ENCODE measurements at places on chromosomes 3 and 15.

DNA sequence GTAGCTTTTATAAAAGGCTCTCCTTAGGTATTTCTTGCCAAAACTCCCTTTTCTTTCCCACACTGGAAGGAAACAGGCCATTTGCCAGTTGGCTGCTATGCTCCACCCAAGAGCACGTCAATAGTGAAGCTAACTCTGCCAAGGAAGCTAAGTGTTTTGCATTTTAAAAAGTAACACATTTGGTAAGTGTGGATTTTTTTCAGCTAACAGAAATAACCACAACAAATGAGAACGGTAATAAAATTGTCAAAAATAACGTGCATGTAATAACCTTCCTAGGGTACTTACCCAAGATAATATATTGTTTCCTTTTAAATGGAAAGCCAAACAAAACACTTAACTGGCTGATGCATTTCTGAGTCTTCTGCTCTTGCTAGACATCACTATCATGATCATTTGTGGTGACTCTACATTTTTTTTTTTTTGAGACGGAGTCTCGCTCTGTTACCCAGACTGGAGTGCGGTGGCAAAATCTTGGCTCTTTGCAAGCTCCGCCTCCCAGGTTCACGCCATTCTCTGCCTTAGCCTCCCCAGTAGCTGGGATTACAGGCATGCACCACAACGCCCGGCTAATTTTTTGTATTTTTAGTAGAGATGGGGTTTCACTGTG is 4.6 kb downstream of the DPP8 start:
- DNase-seq: no peak

DNA sequence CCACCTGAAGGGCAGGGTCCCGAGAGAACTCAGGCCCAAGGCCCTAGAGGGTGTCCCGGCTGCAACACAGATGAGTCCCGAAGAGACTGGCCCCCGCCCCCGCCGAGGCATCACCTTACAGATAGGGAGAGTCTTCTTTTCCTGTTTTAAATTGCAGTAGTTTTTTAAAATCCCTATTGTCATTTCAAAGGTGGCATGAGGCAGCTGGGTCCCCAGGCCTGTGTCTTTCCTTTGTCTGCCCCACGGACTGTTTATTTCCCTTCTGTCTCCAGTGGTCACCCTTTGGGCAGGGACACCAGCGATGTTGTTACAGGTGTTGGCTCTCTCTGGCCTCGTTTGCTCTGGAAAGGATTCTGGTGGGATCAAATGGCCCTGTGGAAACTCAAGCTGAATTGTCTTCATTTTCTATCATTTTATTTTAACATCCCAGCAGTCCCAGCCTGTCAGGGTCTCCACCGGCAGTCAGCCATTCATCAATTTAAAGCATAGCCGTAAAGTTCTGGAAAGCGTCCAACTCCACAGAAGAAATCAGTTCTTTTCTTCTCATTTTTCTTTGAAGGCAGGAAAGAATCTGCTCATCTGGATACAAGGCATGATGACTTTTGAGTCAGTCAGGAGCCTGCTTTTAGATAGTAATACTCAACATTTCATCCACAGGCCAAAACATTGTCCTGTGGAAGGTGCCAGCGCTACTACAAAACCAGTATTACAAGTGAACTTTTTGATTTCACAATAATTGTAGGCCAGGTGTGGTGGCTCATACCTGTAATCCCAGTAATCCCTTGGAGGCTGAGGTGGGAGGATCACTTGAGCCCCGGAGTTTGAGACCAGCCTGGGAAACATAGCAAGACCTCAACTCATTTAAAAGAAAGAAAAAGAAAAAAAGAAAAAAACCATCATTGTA is 96.2 kb downstream of the HES1 start:
- no peak for DNase-seq

DNA sequence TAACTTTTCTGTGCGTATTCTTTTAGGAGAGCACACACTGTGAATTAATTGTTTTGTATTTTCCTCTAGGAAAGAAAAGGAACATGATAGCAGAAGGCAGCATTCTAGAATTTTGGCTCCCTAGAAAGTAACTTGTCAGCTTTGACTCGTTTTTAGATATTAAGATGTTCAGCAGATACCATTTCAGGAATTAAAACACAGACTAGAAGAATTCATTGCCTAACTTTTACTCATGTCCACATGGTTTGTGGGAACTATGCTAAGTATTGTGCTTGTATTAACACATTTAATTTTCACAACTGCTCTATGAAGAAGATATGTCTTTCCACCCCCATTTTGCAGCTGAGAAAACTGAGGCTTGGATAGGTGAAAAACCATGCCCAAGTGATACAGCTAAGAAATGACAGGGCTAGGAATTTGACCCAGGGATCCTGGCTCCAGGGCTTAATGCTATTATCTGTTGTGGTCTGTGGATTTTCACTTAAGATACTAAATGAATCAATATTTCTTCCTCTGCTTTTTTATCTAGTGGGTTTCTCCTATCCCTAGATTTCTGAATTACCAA is 128.8 kb downstream of the MITF start:
- DNase-seq: no peak

GRCh38 chr3:27185231-27185989 is 183.8 kb downstream of the NEK10 start:
- no peak for DNase-seq

DNA sequence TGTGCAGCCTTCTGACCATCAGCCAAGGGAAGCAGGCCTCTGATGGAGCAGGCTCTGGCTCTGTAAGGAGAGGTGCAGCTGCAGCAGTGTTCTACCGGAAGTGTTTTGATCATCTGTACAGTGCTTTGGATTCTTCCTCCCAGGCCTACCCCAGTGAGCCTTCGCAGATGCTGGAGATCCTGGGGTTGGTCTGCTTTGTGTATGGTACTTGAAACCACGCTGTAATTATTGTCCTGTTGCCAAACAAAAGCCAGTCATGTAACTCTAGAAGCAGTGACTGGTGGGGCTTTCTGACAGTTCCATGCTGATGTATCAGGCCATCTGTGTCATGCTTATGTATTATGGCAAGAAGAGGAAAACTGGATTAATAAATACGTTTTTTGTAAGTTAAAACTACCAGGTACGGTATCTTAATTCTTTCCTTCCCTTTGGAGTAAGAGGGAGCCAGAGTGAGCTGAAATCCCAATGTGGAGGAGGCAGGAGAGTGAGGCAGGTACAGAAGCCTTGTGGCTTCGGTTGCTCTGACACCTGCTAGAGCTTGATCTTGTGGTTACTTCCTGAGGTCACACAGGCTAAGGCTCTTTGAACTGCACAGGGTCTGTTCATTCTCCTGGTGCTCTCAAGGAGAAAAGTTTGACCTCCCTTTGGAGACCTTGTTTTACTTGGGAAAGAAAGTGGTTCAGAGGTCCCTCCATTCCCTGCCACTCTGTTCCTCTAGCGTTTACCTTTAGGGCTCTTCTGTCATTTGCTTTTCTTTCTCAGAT is 3.7 kb downstream of the TMEM42 start:
- no peak for DNase-seq

- DNase-seq: no peak
These were observed 84.2 kb upstream of the BHLHE40 start for GRCh38 chr3:4894891-4895530.

GRCh38 chr3:185342459-185343174 is 20.3 kb upstream of the MAP3K13 start:
- no peak for DNase-seq

DNA sequence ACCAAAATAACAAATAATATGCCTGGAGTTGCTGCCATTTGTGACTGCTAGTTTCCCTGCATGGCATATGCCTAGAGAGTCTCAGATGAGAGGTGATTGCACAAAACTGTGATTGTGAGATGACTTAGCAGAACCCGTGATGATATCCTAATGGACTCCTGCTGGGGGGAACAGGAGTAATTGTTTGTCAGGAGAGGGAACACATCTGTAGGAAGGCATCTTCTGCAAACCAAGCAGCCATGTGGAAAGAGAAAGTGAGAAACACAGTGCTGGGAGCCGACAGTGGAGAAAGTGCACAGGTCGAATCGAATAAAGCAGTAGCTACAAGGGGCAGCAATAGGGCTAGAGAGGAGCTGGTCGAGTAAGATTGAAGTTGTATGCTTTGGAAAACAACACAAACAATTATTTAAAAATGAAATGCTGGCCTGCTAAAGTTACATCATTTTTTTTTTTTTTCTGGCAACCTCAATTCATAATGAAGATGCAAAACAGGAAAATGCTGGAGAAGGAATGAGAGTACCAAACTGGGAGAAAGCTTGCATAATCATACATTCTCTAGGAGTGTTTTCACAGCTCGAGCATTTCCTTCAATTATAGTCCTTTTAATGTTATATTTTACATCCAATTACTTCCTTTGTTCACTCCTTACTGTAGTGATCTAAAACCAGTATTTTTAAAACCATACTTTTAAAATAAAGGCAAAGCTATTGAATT is 494.2 kb upstream of the AGTR1 start:
- DNase-seq: no peak

DNA sequence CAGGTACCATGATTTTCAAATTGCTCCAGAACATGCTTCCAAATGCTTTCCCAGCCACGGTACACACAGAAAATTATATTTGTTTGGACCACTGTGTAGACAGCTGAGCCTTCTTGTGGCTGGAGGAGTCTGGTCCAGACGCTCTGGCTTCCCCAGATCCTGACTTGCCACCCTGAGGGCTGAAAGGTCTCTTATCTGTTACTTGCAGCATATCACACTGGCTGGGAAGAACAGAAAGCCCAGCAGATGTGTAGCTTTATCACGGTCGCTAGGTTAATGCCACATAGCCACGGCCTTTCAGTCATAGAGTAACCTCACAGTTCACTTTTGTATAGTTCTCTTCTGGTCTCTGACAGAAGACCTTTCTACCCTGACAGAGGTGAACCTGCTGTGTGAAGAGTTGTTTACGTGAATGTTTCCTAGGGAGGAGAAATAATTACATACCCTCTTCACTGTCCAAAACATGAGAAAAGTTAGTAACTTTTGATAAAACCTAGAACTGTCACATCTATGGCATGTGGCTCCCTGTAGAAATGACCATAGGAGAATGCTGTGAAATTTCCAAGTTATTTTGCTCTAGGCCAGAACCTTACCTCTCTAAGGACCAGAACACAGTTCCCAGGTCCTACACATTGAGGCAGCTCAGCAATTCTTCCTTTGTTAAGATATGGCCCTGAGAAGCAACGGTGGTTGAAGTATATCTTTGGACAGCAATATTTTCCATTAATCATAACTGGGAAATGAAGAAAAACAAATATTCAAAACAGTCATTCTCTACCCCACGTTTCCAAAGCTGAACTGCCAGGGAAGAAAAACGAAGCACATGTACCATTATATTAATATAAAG is 15.8 kb upstream of the STIMATE start:
- no peak for DNase-seq

DNA sequence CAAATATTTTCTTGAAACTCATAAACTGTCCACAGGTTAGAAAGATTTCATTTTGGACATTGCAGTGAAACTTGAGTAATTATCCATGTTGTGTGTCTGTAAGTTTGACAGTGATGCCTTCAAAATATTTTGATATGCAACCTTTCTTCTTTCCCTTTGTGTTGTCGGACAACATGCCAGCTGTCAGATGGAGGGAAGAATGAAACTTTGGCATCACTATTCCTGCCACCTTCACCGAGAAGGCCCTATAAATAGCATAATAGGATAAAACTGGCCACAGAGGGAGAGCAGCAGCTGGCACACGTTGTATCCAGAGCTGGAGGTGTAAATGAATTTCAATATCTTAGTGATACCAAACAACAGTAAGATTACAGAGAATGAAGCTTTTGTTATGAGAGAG is 436.7 kb upstream of the CFAP20DC start:
- DNase-seq: no peak

- DNase-seq: no peak
These were observed 30.3 kb upstream of the CMC1 start for GRCh38 chr3:28210968-28211713.

DNA sequence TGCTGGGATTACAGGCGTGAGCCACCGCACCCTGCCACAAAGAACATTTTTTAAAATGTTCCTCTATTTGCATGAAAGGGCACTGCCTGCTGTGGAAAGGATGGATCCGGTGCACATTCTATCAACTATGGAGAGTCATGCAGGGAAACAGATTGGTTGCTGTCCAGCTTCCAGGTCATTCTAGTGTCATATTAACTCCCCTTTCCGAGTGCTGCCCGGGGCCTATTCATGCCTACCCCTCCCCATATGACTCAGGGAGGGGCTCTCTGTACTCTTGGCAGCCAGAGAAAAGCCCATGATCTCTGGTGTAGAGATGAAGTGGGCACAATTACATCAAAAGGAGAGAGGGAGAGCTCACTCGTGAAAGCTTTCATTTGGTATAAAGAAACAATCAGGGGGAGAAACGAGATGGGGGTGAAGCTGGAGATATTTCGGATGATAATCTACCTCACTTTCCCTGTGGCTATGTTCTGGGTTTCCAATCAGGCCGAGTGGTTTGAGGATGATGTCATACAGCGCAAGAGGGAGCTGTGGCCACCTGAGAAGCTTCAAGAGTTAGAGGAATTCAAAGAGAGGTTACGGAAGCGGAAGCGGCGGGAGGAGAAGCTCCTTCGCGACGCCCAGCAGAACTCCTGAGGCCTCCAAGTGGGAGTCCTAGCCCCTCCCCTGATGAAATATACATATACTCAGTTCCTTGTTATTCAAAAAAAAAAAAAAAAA is 16.1 kb upstream of the AHSG start:
- DNase-seq: no peak

DNA sequence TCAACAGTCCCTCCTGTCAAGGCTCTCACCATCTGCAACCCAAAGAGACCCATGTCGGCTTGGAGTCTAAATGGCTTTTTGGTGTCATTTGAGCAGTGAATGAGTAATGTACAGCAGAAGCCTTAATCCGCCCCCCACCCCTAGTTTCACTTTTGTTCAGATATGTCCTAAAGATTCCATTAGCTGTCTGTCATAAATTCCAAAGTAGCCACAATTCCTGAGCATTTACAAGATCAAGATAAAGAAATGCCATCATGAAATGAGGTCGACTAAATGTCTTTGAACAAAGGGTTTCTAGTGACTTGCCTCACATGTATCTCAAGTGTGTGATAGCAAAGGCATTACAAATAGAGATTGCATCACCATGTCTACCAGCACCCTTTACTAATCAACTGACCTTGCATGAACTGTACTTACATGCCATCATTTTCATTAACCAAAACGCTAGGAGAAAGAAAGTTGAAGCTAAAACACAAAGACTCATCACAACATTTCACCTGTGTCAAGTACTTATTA is 123.8 kb upstream of the PHLDB2 start:
- DNase-seq: no peak

GRCh38 chr15:67120009-67120838 is 54.8 kb downstream of the SMAD3 start:
- no peak for DNase-seq

GRCh38 chr3:128053614-128054013 is 1.4 kb downstream of the SEC61A1 start:
- no peak for DNase-seq

GRCh38 chr15:56038707-56039106 is 45.3 kb upstream of the NEDD4 start:
- no peak for DNase-seq

GRCh38 chr3:187185759-187186158 is 11.5 kb upstream of the RTP1 start:
- no peak for DNase-seq
